ENCODE measurements at places on chromosomes 4 and X. TPM values are rescaled to one million over a fixed set of nuclear protein-coding genes. Genes with fewer than 3 reads are reported as not detected.
A peak's percentile ranks its signal among the peaks of the same experiment; 100 is the strongest.

The ADH1B gene
- 753 TPM for total RNA-seq

DNA sequence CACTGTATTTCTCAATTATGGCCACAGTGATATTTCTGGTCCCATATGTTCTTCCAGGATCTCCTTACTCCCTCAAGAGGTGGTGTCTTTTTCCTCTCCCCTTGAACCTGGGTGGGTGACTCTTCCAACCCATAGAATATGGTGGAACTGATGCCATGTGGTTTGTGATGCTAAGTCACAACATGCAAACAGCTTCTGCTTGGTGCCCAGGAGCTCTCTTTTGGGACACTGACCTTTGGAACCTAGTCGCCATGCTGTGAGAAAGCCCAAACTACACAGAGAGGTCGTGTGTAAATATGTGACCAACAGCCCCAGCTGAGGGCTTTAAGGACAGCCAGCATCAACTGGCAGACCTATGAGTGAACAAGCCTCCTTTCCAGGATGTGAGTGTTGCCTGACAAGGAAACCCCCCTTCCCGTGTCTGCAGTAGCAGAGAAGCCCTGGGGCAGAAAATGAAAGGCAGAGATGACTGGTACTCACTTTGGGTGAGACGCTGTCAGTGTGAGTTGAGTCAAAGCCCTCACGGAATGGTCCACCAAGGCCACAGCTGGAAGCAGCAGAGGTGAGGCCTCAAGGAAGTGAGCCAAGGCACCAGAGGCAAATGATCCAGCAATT is 223.4 kb downstream of the BCOR start:
- no peaks in the 10 kb centered on the region for H3K36me3 ChIP-seq
- no peaks in the 10 kb centered on the region for H3K27me3 ChIP-seq
- DNase-seq, result no peak
- no peaks in the 10 kb centered on the region for H3K4me1 ChIP-seq
- no peak overlapping the region for H3K4me3 ChIP-seq
- H3K27ac ChIP-seq, result no peak overlapping the region

DNA sequence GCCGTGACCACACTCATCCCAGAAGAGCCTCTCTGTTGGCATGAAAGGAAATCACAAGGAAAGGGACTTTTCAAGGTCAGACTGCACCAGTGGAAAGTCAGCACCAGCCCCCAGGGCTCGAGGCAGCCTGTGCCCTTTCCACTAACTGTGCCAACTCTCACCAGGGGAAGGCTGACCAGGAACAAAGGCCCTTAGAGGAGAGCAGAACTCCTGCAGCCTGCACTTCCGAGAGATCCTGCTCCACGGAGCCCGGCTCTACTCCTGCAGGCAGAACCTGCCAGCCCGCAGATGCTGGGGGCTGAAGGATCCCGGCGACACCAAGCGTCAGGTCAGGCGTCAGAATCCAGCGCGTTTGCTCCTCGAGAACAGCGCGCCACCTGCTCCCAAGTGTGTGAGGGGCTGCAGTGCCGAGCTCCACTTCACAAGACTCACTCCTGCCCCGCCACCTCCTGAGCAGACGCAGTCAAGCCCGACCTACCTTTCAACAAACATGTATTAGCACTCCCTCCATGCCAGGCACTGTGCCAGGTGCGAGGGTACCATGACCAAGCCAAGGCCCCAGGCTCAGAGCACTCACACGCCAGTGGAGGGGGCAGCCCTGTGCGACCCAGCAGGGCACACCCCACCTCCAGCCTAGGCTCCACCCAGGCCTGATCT is 13.6 kb upstream of the HELT start:
- H3K4me3 ChIP-seq, result no peak overlapping the region
- H3K36me3 ChIP-seq, result no peaks in the 10 kb centered on the region
- no peaks in the 10 kb centered on the region for H3K4me1 ChIP-seq
- DNase-seq, result no peak
- no peaks in the 10 kb centered on the region for H3K27me3 ChIP-seq

- H3K36me3 ChIP-seq, result no peaks in the 10 kb centered on the region
- peak overlapping the region; percentile 38 for H3K27ac ChIP-seq
Measured at GRCh38 chr4:89111833-89112563, 665 bp downstream of the TIGD2 start.

GRCh38 chr4:155629183-155629825 is 37.3 kb upstream of the GUCY1A1 start:
- no peaks in the 10 kb centered on the region for H3K27me3 ChIP-seq
- no peak for DNase-seq
- no peaks in the 10 kb centered on the region for H3K4me1 ChIP-seq
- H3K4me3 ChIP-seq, result no peak overlapping the region
- H3K27ac ChIP-seq, result no peak overlapping the region
- H3K36me3 ChIP-seq, result no peaks in the 10 kb centered on the region

- no peaks in the 10 kb centered on the region for H3K27me3 ChIP-seq
- no peaks in the 10 kb centered on the region for H3K36me3 ChIP-seq
- no peak for DNase-seq
- H3K4me1 ChIP-seq, result no peaks in the 10 kb centered on the region
- H3K4me3 ChIP-seq, result no peak overlapping the region
Measured at GRCh38 chrX:143017272-143017671, 8.5 kb upstream of the SPANXN4 start.

DNA sequence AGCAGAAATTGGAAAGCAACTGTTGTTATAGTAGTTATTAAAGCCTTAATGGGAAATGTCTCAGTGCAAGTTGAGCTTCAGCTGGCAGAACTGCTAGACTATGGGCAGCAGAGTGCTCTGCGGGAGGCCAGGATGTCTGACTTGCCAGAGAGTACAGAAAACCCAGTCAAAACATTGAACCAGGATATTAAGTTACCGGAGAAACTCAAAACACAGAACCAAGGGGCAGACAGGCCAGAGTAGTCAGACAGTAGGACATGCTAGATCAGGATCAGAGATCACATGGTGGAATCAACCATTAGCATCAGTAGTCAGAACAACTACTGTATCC is 72.9 kb upstream of the TNIP3 start:
- no peak overlapping the region for H3K4me3 ChIP-seq
- H3K27ac ChIP-seq, result no peak overlapping the region
- no peaks in the 10 kb centered on the region for H3K36me3 ChIP-seq
- H3K27me3 ChIP-seq, result peaks cover 2% of the 10 kb centered on the region

GRCh38 chr4:4409416-4410115 is 22.7 kb downstream of the NSG1 start:
- H3K27me3 ChIP-seq, result no peaks in the 10 kb centered on the region
- no peaks in the 10 kb centered on the region for H3K4me1 ChIP-seq
- no peak overlapping the region for H3K4me3 ChIP-seq
- H3K36me3 ChIP-seq, result no peaks in the 10 kb centered on the region

DNA sequence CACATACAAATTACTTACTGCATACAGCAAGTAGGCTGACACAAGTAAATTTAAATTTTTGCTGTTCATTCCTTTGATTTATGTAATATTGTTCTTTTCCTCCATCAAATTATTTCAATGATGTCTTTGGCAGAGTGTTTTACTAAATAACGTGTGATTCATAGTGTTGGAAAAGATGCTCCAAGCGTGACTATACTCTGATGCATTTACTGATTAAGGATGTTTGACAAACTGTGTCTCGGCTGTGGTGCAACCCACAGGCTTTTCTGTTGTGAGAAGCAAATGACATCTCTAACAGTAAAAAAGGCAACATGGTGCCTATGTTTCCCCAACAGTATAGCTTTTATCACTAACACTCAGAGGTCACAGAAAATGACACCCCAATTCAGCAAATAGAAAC is 540.9 kb downstream of the PPP4R3C start:
- no peak overlapping the region for H3K4me3 ChIP-seq
- H3K27ac ChIP-seq, result no peak overlapping the region
- no peaks in the 10 kb centered on the region for H3K36me3 ChIP-seq
- no peaks in the 10 kb centered on the region for H3K4me1 ChIP-seq
- DNase-seq, result no peak
- H3K27me3 ChIP-seq, result no peaks in the 10 kb centered on the region

Data from aorta (tissue), 5 donors.